ENCODE measurements at places on chromosomes 7 and 10. TPM values are rescaled to one million over a fixed set of nuclear protein-coding genes. Genes with fewer than 3 reads are reported as not detected.

HMX2 gene
- total RNA-seq, result not detected

PKD2L1 gene
- total RNA-seq, result 0.38 TPM

TAF3 gene
- 8.5 TPM for total RNA-seq

SP8 gene
- not detected for total RNA-seq

EN2 gene
- total RNA-seq, result 0.90 TPM

LEP gene
- not detected for total RNA-seq

SERPINE1 gene
- 1,637 TPM for total RNA-seq

RAPGEF5 gene
- 0.18 TPM for total RNA-seq

STRIP2 gene
- total RNA-seq, result 5.1 TPM

CLRN3 gene
- 0.07 TPM for total RNA-seq

NEUROD6 gene
- total RNA-seq, result not detected

CALML3 gene
- total RNA-seq, result not detected

TSPAN13 gene
- 14.4 TPM for total RNA-seq

COBL gene
- total RNA-seq, result 3.2 TPM

MEOX2 gene
- total RNA-seq, result not detected

MPP7 gene
- 0.09 TPM for total RNA-seq

CDHR1 gene
- total RNA-seq, result 0.13 TPM

RFC2 gene
- 56.5 TPM for total RNA-seq

EPO gene
- total RNA-seq, result not detected

PLAC9 gene
- not detected for total RNA-seq

ANKRD30A gene
- 0.51 TPM for total RNA-seq

ADCY1 gene
- total RNA-seq, result 2.6 TPM

ATRNL1 gene
- 0.12 TPM for total RNA-seq

FAM13C gene
- total RNA-seq, result 0.16 TPM

FAM237B gene
- 0.04 TPM for total RNA-seq

SAMD9L gene
- 0.45 TPM for total RNA-seq

ZNF92 gene
- total RNA-seq, result 5.2 TPM

MINDY3 gene
- 15.0 TPM for total RNA-seq

CASTOR2 gene
- total RNA-seq, result 6.3 TPM

SLC39A12 gene
- total RNA-seq, result not detected

CUZD1 gene
- 1.0 TPM for total RNA-seq

COL17A1 gene
- total RNA-seq, result 2.2 TPM

CAMK2G gene
- total RNA-seq, result 18.2 TPM

SLC26A4 gene
- total RNA-seq, result 0.02 TPM

LLCFC1 gene
- not detected for total RNA-seq

SPDYE2 gene
- total RNA-seq, result not detected

PLCE1 gene
- total RNA-seq, result 7.0 TPM

VAX1 gene
- total RNA-seq, result 1.5 TPM
